Activated CD4-positive, alpha-beta T cell treated with anti-CD3 and anti-CD28 coated beads, Interleukin-10, Interleukin-2, amounts not matched to agents 100 ng/mL and 50 ng/mL, durations not matched to agents 16 hours and 8 hours (primary cell): ENCODE measurements at places on chromosomes 1 and 21.

- no peak for DNase-seq
Observed at GRCh38 chr1:15007842-15008241, 145.7 kb upstream of the TMEM51 start.

- no peak for DNase-seq
Observed at GRCh38 chr1:183403498-183403897, 14.7 kb downstream of the NMNAT2 start.

- peak; percentile 17 for DNase-seq
Observed at GRCh38 chr1:182484531-182485257, 34.7 kb downstream of the RGSL1 start.

DNA sequence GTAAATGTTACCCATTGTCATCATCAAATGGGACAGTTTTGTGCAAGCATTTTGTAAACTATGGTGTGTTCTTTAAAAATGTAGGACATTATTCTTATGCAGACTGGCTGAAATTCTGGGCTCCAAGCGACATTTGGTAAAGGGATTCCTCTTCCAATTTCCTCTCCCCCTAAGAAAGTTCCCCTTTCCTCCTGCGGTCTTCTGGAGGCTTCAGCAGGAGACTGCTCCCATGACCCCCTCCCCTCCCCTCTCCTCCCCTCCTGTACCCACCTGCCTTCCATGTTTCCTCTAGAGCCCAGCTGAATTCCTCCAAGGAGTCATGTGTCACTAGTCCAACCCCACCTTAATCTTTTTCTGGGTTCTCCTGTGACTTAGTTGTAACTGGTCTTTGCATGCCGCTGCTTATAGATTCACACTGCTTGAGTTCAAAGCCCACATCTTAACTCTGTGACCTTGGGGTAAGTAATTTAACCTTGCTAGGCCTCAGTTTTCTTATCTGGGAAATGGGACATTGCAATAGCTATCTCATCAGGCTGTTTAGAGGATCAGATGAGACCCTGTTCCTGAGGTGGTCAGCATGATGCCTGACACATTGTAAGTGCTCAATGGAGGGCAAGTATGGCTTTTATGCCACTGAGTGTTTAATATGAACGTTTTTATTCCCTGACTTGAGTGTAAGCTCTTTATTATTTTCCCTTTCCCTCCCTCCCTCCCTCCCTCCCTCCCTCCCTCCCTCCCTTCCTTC, 69.9 kb upstream of the WDR26 start:
- DNase-seq = no peak

GRCh38 chr1:183877053-183877720, 72.3 kb downstream of the RGL1 start:
- no peak for DNase-seq
